ENCODE measurements at places on chromosomes 5 and 9.

- no peak for DNase-seq
Observed at GRCh38 chr5:133309166-133309795, 257.5 kb downstream of the HSPA4 start.

DNA sequence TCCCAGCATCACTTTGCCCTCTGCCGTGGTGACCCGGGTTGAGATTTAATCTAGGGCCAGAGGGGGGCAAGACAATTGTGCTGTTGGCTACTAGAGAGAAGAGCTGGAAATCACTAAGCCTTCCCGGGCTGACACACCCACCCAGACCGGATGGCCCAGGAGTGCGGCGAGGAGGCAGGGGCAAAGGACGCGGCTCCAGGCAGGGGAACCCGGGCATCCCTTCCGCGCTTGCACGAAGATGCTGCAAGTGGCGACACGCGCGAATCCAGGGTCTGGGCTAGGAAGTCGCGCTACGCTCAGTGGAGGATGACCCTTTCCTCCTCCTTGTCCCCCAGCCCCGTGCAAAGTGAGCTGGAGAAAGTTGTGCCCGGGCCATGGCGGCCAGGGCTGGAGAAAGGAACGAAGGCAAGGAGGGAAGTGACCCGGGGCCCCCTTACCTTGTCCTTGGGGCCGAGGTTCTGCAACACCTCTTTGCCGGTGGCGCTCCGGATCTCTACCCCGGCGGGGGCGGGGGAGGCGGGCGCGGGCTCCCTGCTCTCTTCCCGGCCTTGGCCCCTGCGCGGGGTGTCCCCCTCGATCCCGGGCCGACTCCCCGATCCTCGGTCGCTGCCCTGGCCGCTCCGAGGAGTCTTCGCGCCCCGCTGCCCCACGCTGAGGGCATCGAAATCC lies 693 bp downstream of the DPYSL3 start:
- no peak for DNase-seq

DNA sequence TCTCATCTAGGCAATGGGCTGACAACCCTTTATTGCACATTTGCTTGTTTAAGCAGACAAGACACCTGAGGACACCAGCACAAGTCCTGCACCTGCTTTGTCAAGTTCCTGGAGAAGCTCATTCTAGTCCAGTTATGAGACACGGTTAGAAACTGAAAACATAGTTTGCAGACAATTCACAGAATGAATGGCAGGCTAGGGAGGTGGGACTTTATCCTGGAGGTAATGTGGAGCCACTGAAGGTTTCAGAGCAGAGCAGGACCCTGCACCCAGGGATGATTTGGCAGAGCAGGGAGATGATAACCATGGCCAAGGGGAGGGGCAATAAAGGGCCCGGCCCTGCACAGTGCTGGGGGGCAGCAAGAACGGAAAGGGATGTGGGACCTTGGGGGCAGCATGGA lies 50.7 kb upstream of the SLC25A51 start:
- DNase-seq, result no peak

GRCh38 chr5:130000460-130000859 lies 96.2 kb downstream of the CHSY3 start:
- DNase-seq, result no peak

DNA sequence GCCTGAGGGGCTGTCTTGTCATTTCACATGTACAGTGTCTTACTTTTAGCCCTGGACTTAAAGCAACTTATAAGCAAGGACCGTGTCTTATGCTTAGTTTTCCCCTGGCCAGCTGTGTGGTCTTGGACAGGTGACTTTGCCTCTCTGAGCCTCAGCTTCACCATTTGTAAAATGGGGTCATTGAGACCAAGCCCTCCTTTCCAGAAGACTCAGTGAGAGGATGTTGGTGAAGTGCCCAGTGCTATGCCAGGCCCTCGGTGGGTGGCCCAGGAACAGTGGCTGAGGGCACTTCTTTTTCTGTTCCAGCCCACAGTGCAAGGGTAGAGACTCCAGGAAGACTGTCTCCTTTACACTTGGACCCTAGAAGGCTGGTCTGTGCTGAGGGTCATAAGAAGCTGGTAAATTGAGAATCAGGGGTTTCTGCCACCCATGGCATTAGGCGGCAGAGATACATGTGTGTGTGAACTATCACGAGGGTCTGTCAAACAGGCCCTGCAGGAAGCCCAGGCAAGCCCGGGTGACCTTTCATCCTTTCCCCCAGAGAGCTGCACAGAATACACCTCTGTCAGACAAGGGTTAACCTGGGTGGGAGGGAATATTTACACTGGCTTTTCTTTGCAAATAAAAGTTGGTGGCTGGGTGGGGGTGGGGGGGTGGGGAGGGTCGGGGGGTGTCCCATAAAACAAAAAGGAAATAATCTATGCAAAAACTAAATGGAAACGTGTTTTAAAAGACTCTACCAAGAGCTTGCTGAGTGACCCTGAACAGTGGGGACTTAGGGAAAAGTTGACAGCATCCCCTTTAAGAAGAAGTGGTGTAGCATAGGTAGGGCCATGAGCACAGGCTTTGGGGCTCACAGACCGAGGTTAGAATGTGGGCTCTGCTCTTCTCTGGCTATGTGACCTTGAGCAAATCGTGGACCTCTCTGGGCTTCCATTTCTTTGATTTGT lies 20.4 kb upstream of the KIF12 start:
- no peak for DNase-seq

DNA sequence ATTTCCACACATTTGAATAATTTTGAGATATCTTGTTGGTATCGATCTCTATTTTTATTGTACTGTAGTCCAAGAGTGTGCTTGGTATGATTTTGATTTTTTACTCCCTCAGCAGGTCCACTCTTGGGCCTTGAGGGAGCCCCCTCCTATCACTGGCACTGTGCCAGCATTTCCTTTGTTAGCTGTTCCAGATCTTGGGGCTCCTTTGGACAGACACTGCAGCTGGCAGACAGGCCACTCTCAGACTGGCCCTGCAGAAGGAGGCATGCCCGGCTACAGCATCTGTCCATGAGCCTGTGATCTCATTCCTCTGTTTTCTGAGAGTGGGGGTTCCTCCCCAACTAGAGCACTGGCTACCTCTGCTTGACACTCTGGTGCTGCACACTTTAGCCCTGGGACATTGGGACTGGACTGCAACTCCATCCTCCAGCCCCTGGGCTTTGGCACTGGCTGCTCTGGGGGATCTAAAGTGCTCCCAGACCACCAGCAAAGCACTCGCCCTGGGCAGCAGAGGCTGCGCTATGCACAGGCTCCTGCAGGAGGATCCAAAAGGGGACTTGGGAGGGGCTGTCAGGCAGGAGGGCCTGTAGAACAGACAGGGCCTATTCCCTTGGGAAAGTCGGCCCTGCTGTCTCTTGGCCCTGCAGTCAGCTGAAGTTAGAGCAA lies 271.3 kb upstream of the DMAC1 start:
- no peak for DNase-seq

DNA sequence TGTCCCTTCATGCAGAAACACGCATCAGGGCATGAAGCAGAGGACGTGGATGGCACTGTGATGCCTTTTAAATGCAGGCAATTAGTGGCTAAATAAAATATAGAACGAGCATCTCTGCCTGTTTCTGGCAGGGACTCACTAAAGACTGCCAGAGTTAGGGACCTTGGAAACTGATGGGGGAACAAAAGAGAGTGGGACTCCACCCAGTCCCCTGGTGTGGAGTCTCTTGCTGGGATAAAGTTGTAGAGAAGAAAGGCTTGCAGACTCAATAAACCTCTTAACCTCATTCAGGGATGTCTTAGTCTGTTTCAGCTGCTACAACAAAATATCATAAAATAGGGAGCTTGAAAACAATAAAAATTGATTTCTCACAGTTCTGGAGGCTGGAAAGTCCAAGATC lies 87.6 kb upstream of the ARAP3 start:
- no peak for DNase-seq

GRCh38 chr5:43627028-43627427 lies 24.0 kb downstream of the NNT start:
- no peak for DNase-seq

DNA sequence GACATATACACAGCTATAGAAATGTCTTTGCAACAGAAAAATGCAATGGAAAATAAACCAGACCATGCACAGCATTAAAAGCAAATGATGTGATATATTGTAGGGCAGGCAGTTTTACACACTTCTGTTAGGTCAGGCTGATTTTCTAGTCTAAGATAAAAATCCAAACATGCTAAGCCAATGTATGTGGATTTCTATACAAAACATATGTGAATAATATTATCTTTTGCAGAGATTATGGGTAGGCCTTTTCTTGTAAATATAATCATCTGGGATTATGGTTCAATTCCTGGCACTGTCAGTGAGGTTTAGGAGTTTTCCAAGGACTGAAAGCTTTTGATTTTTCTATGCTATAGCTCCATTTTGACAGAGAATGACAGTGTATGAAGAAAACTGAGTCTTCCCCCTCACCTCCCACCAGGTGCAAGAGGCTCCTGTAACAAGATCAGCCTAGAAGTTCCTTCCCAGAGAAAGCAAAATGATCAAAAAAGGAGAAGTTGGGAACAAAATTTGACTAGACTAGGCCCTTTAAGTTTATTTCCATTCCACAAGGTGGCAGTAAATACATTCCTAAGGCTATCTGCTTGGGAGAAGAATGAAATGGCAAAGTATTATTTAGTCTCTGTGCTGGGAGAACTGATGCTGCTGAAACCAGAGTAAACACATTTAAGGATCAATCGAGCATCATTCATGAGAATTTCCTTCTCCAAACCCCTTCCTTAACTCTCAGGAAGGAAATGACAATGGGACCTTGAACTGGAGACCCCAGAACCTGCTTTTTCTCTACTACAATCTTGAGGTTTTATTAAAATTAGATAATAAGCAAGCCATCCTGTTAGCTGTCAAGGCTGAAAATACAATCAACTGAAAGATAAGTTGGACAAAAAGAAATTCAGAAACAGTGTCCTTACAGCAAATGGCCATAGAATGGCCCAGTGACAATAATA lies 133.0 kb upstream of the TUT7 start:
- no peak for DNase-seq

GRCh38 chr5:107937204-107937603 lies 266.5 kb upstream of the EFNA5 start:
- no peak for DNase-seq

DNA sequence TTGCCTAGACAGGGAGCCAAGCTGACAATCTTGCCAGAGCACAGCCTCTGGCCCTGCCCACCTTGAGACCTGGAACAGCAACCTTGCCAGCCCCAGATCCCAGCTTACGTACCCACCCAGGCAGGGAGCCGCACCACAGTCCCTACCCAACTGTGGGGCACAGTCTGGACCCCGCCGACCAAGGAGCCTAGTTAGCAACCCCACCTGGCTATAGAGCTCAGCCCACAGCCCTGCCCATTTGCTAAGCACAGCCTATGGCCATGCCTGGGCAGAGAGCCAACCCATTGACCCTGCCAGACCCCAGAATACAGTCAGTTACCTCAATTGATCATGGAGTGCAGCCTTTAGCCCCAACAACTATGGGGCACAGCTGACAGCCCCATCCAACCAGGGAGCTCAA lies 97.9 kb upstream of the SH3GL2 start:
- no peak for DNase-seq

DNA sequence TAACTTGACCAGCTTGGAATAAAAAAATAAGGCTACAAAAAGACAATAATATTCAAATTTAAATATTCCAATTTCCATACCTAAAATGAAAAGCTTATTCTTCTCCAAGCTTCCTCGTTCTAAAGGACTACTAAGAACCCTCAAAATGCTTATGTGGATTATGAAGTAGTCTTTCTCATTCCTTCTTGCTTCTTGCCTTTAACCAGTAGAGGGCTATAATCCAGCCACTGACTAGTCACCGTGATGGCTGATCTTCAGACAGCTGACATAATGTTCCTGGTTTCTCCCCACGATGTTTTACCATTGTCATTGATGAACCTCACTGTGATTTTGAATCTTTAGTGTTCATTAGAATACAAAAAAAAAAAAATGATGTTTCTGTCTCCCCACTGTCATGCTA lies 515.3 kb downstream of the TLE1 start:
- no peak for DNase-seq

DNA sequence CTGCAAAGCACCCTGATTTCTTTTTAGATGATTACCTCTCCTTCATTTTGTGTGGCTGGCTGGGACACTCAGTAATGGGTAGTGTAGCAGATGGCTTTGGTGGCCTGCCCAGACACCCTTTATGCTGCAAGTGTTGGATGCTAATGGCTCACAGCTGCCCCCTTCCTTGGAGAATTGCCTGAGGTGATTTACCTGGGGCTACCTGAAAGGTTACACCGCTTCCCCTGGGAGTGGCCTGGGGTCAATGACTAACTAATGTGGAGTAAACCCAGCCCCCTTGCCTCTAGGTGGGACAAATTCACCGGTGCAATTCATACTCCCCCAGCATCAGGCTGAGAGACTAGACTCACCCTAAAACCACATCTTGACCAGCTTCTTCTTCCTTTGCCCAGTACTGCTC lies 23.5 kb upstream of the HAND1 start:
- no peak for DNase-seq

GRCh38 chr9:105954517-105954916 lies 260.2 kb downstream of the TMEM38B start:
- no peak for DNase-seq

DNA sequence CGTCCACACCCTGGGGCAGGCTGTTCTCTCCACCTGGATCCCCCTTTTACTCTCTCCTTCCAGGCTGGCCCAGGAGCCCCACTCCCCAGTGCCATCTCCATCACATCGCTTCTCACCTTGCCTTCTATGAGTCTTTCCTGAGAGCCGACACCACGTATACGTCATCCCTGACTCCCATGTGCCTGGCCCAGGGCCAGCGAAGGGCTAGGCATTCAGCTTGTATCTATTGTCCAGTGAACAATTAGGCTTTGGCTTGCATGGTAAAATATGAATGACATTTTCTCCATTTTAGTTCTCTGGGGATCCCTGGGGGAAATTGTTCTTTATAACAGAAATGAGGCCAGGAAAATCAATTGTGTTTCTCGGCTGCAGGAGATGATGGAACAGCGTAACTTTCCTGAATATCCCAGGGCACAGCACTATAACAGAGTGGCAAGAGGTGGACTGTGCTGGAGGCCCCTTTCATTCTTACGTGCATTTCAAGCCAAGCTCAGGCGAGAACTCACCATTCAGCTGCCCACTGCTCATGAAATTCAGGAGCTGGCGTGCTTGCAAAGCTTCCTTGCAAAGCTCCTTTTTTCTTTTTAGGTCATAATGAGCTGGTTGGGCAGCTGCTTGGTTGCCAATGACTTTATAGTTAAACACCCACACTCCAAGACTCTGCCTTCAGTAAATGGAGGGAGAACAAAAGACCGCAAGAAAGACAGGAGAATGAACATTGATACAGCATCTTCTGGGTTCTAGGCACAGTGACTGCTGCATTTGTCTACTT lies 37.7 kb downstream of the NSG2 start:
- DNase-seq, result no peak

DNA sequence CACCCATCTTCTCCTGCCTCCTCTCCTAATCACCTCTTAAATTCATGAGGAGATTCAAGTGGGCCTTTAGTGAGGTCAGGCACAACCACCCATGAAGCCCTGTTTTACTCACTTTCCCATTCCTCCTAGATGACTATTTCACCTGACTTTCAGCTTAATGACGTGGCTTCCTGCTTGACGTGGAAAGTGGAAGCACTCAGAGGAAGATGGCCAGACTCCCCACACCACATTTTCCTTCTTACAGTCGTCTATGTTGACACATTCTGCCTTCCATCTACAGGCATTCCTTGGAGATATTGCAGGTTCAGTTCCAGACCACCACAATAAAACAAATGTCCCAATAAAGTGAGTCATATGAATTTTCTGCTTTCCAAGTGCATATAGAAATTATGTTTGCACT lies 146.4 kb upstream of the TAS2R1 start:
- no peak for DNase-seq

All from esophagus squamous epithelium (tissue), 5 donors.